SK-MEL-5 (cell line): ENCODE measurements at places on chromosomes 16 and 17.

DNA sequence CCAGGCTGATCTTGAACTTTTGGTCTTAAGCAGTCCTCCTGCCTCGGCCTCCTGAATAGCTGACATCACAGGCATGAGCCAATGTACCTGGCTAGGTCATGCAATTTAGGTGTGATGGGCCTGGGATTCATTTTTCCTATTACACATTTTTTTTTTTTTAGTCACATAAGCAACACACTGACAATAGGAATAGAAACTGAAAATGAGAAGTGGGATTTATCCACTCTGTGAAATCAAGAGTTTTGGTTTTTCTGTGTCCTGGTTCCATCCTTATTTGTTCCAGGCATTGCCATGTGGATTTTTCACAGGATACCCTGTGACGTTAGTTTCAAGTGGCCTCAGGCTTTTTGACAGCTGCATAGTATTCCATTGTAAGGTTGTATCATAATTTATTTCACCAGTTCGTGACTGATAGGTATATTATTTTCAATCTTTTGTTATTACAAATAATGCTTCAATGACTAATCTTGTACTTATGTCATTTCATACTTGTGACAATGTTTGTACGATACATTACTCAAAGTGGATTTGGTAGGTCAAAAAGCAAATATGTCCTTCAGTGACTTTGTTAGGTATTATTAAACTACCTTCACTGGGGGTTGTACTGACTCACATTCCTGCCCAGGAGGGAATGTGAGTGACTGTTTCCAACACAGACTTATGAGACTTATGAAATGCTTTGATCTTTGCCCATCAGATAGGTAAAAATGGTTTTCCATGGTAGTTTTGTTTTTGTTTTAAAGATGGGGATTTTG is 10.6 kb downstream of the ADCY7 start:
- DNase-seq: no peak

- no peak for DNase-seq
These were observed 336 bp upstream of the BMERB1 start for GRCh38 chr16:15434079-15434424.

- DNase-seq: no peak
These were observed 687 bp upstream of the CIITA start for GRCh38 chr16:10876315-10876714.

GRCh38 chr17:10195090-10195805 is 3.2 kb downstream of the GAS7 start:
- DNase-seq: no peak

DNA sequence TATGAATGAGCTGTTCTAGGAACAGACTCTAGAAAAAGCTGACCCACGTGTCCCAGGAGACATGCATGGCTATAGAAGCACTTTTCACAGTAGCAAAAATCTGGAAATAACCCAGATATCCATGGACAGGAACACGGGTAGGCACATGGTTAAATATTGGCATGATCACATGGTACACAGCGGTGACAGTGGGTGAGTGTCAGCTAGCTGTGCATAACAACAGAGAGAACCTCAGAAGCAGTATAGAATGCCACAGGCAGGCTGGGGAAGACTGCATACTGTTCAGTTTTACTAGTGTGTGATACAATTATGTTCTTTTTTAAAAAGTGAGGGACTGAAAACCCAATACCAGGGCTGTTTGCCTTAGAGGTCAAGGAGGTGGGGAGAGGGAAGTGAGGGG is 31.4 kb downstream of the EPN2 start:
- DNase-seq: no peak

- DNase-seq: no peak
These were observed 11.3 kb downstream of the RFFL start for GRCh38 chr17:35052241-35052610.
